ENCODE measurements at places on chromosomes 2 and 18.

DNA sequence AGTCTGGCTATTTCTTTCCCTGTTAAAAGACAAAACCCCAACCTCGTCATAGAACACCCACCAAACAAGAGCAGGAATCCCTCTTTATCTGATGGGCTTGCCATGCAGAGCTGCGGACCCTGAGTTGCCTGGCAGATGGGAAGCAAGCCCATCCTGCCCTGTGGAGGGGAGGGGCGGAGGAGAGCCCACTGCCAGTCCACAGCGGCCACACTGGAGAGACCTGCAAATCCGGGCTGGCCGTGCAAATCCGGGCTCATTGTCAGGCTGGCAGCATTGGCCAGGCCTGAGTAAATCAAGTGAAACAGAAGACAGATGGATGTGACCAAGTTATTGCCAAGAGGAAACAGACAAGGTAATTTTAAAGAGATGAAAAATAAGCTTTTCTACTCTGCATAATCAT, 22.0 kb downstream of the MYL12B start:
- no peak for DNase-seq

GRCh38 chr2:1606421-1607235, 137.7 kb downstream of the PXDN start:
- DNase-seq = peak; percentile 39

DNA sequence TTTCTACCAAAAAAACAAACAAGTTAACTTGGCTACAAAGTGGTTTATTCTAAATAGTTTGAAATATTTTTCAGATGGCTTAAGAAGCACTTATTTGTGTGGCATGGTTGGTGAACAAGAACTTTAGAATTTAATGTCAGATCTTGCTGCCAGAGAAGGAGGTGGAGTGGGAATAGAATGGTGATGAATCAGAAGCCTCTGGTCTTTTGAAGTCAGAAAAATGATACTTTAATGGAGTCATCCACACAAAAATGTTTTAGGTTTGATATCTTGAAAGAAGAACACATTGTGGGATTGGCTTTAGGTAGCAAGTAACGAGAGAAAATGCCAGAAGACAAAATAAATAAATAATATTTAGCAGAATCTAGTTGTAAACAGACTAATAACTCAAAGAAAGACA, 243.1 kb upstream of the FANCL start:
- DNase-seq = peak; percentile 85

- DNase-seq = no peak
These were observed 66.9 kb upstream of the SMAD2 start for GRCh38 chr18:47997338-47997780.

DNA sequence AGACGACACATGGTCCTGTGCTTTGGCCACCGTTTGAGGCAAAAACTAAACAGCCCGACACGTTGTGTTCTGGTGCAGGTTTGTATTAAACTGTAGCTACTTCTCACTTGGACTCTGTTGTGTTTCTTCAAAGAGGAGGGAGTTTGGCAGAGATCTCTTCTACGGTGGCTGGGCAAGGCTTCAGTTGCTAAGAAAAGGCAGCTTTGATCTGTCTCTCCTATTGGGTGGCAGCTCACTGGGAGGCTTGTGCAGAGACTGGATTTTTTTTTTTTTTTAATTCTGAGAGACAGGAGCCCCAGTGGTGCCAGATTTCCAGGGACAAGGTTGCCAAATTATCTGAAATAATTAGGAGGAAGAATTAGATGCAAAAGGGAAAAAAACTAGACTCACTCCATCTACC, 20.2 kb upstream of the MAPRE3 start:
- no peak for DNase-seq

DNA sequence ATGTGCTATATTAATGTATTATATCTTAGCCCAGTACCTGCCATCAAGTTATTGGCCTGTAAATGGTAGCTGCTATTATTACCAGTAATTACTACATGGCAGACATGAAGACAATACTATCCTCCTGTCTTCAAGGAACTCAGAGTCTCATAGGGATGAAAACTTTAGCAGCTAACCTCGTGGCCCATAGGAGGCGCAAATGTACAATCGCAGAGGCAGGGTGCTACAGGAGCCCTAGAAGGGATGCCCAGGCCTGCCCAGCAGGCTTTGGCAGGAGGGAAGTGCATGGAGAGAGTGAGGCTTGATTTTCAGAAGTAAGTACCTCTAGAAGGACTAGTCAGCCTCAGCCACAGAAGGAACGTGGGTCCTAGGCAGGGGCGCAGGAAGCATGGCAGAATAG, 44.7 kb upstream of the KIDINS220 start:
- peak; percentile 7 for DNase-seq

DNA sequence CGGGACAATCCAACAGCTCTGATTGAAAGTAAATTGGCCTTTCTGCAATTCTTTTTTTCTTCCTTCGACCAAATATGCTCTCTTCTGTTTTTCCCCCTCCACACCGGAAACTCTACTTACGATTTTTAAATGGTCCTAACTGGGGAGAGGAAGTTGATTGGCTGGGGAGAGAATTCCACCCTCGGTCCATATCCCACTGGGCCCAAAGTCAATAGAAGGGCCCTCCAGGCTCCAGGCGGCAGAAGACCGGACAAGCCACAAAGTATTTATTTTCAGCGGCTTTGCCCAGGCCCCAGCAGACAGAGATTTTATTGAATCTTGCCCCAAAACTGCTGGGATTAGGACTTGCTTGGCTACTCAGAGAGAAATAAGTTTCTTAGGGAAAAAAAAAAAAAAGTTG, 37.1 kb upstream of the SMAD7 start:
- no peak for DNase-seq

GRCh38 chr2:123670286-123670685, 354.8 kb upstream of the CNTNAP5 start:
- no peak for DNase-seq

GRCh38 chr2:18975506-18976167, 382.8 kb downstream of the OSR1 start:
- no peak for DNase-seq
